Left ventricle myocardium superior (tissue), 1 donor: ENCODE measurements at places on chromosomes 1 and 21. TPM values are rescaled to one million over a fixed set of nuclear protein-coding genes. Genes with fewer than 3 reads are reported as not detected.

FOXO6 gene
- 3.4 TPM for total RNA-seq

TSPAN2 gene
- 6.2 TPM for total RNA-seq

CDA gene
- 2.9 TPM for total RNA-seq

SLAMF7 gene
- total RNA-seq: 0.50 TPM

INTS11 gene
- 77.2 TPM for total RNA-seq

BRWD1 gene
- total RNA-seq: 34.2 TPM

RIPK4 gene
- 0.17 TPM for total RNA-seq

CXADR gene
- total RNA-seq: 27.1 TPM

CROCC gene
- 7.9 TPM for total RNA-seq
